ENCODE measurements at places on chromosomes 6 and 20.

DNA sequence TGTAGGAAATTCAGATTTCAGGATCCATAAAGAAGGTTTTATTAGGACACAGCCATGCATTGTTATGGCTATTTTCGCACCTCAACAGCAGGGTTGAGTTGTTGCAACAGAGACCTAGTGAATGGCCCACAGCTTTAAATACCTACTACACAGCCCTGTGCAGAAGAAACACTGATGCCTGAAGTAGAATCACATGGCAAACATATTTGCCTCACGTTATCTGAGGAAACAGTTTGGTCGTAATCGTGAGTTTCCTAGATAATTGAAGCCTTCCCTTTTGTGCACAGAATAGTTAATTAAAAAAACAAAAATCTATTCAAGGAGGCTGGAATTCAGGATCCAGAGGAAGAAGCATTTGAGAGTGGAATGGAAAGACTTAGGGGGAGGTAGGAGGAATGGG lies 55.1 kb downstream of the GCNT2 start:
- DNase-seq = no peak

DNA sequence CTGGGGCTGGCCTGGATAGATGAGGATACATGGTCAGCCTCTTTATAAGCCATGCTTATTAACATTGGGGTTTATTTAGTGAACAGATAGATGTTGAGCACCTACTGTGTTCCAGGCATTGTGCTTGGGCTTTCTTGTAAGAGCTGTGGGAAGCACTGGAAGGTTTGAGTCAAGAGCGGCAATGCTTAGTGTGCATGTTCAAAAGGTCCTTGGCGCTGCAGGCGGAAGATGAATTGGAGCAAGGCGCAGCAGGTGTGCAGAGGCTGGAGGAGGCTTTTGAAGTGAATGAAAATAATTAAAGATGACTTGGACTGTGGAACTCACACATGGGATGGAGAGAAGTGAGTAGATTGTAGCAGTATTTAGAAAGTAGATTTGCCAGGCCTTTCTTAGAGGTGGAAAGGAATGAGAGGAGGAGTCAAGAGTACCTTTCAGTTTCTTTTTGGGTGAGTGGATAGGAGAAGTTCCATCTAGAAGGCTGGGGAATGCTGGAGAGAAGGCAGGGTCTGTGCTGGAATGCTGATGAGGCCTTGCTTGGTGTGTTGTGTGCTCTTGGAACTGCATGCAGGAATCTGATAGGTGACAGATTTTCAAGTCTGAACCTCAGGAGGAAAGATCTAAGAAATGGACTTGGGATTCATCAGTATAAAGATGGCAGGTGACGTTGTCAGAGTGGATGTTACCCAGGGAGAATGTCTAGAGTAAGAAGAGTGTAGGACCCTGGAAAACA lies 26.4 kb downstream of the SNX9 start:
- DNase-seq = no peak

DNA sequence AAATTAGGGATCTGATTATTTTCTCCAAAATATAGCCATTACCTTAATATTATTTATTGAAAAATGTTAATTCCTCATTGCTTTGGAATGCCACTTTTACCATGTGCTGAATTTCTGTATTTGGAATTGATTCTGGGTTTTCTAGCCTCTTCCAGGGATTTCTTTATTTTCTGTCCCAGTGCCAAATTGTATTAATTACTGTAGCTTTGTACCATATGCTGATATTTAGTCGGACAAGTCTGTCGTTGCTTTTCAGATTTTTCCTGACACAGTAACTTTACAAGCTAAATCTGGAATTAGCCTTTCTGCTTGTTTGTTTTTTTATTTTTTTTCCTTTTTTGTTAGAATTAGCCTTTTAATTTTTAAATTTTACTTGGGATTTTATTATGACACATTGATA lies 10.9 kb upstream of the TMEM14B start:
- no peak for DNase-seq

GRCh38 chr6:148983966-148984365 lies 237.1 kb downstream of the UST start:
- no peak for DNase-seq

DNA sequence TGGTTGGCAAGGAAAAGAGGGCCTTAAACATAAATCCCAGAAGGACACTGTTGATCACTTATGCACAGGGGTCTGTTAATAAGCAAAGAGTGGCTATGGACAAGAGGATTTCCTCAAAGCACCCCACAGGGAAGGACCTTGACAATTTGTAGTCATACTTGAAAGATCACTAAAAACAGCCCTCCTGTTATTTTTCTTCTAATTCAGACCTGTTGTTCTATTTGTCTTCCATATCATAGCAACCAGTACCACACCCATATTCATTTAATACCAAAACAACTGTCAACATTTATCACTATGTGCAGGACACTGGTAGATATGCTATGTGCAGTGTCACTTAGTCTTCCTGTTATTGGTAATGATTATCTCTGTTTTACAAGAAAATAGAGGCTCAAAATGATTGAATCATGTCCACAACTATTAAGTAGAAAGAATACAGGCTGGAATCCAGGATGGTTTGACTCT lies 3.2 kb upstream of the DYNLRB1 start:
- DNase-seq = no peak

- no peak for DNase-seq
These were observed 44.2 kb downstream of the MOXD1 start for GRCh38 chr6:132357120-132357519.

- DNase-seq = no peak
These were observed 15.6 kb downstream of the STK4 start for GRCh38 chr20:44981736-44982406.

GRCh38 chr6:138088326-138088762 lies 18.9 kb downstream of the PERP start:
- DNase-seq = no peak

DNA sequence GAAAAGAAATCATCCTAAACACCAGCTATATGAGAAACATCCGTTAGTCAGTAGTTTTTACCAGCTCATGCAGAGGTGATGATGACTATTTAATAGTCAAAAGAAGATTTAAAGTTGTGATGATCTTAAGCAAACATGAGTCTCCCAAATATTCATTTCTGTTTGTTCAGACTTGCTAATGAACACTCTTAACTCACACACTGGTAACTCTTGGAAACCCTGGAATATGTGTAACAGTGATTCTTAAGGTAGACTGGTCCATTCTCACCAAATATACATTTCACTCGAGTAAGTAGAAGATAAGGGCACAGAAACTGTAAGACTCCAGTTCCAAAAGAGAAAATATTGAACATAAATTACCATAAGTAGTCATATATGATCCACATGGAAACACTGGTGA lies 29.1 kb downstream of the RSPO3 start:
- no peak for DNase-seq

GRCh38 chr6:47700596-47700995 lies 2.2 kb downstream of the ADGRF4 start:
- DNase-seq = no peak
